ENCODE measurements at places on chromosomes 5 and 9. TPM values are rescaled to one million over a fixed set of nuclear protein-coding genes. Genes with fewer than 3 reads are reported as not detected.
A peak's percentile ranks its signal among the peaks of the same experiment; 100 is the strongest.

The NCBP1 gene
- total RNA-seq = 37.5 TPM

- no peak for DNase-seq
Measured at GRCh38 chr5:21030981-21031380, 1043.0 kb upstream of the CDH18 start.

- DNase-seq = no peak
Measured at GRCh38 chr5:107496466-107496865, 174.3 kb downstream of the EFNA5 start.

DNA sequence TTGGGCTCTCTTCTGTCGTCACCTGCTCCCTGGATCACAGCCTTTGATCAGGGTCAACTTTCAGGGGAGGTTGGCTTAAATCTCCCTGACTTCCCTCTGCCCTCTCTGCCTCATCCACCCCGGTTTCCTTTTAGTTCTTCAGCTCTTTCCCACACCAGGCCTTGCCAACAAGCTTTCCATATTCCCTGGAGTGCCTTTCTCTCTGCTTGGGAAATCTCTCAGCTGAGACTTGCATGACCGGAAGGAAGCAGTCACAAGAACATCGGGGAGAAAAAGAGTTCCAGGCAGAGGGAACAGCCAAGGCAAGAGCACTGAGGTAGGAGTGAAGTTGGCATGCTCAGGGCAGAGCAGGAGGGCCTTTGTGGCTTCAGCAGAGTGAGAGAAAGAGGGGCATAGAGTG, 88.4 kb upstream of the HSPA9 start:
- DNase-seq = no peak

GRCh38 chr5:169590602-169591001, 7.0 kb downstream of the SPDL1 start:
- DNase-seq = no peak

- DNase-seq = no peak
Measured at GRCh38 chr5:90830058-90830457, 271.5 kb downstream of the ADGRV1 start.

GRCh38 chr9:127114606-127115005, 7.8 kb downstream of the ANGPTL2 start:
- DNase-seq = no peak

DNA sequence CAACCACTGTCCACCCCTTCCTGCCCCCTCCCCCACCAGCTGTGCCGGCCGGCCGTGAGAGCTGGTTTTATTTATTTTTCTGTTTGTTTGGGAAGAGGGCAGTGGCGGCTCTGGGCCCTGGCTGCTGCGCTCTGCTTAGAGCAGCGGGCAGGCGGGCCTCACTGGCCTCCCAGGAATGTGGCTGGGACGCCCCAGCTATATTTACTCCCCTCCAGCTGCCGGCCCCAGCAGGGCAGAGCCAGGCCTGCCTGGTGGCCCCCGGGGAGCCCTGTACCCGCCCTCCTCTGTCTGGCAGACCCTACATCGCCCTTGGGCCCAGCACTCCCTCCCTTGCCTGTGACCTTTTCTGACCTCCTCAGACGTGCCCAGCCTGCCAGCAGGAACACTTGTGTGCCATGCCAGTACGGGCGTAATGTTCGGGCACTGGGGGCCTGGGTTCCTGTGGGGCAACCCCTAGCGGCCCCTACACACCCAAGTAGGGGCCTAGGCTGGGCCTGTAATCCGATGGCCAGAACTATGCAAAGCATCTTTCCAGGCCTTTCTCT, 7.7 kb downstream of the CXXC5 start:
- peak; percentile 37 for DNase-seq

All from HFFc6 (cell line).